RWPE1 (cell line): ENCODE measurements at places on chromosomes 7 and 10.
A peak's percentile ranks its signal among the peaks of the same experiment; 100 is the strongest.

- DNase-seq, result no peak
Measured at GRCh38 chr10:178723-179122, 43.5 kb downstream of the ZMYND11 start.

DNA sequence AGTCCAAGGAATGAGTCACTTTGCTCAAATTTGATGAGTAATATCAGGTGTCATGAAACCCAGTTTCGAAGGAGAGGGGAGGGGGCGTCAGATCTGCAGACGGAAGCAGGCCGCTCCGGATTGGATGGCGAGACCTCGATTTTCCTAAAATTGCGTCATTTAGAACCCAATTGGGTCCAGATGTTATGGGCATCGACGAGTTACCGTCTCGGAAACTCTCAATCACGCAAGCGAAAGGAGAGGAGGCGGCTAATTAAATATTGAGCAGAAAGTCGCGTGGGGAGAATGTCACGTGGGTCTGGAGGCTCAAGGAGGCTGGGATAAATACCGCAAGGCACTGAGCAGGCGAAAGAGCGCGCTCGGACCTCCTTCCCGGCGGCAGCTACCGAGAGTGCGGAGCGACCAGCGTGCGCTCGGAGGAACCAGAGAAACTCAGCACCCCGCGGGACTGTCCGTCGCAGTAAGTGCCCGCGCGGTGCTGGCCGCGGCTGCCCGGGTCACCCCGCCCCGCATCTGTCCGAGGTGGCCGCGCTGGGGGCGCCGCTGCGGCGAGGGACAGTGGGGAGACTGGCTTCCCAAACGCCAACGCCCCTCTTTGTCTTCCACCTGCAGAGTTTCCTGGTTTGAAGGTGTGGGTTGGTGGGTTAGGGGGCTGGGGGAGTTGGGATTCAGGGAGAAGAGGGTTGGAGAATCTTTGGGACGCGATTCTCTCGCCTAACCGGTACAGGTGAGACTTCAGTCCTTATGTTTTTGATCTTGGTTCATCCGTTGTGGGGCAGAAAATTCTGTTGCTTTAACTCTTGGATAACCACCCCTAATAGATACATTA lies at the start of gene TAC1:
Gene TAC1 (plus strand): TSS at position 351 of the 829 bp plus-strand sequence. CDS start 527 bp downstream, outside the sequence.
- no peak for DNase-seq

DNA sequence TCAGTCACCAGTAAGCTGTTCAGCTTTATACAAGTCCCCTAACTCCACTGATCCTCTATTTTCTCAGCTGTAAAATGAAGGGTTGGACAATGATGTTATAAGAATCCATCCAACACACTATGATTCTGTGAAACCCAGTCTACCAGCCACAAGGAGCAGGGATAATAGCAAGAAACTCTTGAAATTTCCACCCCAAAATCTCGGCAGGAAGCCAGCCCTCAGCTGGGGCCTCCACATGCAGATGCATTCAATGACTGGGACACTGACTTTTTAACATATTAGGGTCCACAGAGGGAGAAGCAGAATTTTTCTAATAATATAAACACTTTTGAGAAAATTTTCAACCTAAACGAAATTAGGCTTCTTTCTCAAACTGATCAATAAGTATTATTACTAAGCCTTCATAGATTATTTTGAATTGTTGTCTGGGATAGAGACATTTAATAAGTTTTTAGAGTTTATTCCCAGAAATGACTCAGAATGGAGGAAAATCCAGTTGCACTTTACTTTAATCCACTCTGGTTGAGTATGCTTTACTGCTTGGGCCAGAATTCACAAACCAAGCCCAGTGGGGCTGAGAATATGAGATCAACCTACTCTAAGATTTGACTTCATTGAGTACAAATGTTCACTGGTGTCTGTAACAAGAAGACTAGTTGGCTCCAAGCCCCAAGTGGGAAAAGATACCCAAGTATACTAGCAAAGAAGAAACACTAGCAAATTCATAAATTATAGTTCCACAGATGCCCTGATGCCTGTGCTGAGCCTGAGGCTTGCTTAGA lies 168.6 kb downstream of the C7orf25 start:
- DNase-seq, result no peak

DNA sequence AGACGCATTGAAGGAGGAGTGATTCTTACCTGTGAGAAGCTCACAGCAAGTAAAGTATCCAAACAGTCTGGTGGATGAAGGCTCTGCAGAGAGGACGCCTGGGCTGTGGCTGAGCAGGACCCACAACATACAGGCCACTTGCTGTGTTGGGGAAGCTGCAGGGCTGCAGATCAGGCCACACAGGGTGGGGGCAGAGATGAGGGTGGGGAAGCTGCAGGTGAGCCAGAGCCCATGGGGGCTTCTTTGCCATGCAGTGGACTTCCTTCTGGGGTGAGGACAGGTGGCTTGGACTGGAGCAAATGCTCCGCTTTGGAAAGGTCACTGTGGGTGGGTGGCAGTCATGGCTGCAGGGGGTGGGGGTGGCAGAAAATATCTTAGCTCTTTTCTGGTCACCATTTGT lies 214.8 kb downstream of the GLRX3 start:
- DNase-seq, result no peak

GRCh38 chr10:91103384-91104192 lies 116.9 kb upstream of the PCGF5 start:
- DNase-seq, result no peak

GRCh38 chr10:130193493-130194193 lies 57.5 kb downstream of the GLRX3 start:
- no peak for DNase-seq

- DNase-seq, result no peak
Measured at GRCh38 chr10:111531690-111532089, 454.9 kb downstream of the ADRA2A start.

GRCh38 chr10:21494191-21495001 lies 31.1 kb downstream of the SKIDA1 start:
- no peak for DNase-seq

GRCh38 chr10:112678987-112679386 lies 232.0 kb downstream of the VTI1A start:
- no peak for DNase-seq

DNA sequence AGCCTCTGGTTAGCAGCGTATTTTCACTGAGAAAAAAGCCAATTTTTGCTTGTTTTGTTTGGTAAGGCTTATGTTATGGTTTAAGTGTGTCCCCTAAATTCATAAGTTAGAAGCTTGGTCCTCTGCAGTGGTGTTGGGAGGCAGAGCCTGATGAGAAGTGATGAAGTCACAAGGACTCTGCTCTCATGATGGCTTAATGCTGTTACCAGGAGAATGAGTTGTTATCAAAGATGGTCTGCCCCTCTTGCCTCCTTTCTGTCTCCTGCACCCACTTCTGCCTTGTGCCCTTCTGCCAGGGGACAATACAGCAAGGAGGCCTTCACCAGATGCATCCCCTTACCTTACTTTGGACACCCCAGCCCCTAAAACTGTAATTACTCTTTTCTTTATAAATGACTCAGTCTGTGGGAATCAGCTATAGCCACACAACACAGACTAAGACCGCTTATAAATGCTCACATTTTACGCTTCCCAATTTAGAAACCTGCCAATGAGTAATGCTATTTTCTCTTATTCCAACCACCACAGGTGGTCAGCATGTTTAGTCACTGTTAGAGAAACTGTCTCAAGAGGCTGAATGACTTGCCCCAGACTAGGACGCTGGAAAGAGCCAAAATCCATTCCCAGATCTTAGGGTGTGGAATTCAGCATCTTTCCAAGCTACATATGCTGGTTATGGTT lies 6.1 kb upstream of the PKD1L1 start:
- no peak for DNase-seq

DNA sequence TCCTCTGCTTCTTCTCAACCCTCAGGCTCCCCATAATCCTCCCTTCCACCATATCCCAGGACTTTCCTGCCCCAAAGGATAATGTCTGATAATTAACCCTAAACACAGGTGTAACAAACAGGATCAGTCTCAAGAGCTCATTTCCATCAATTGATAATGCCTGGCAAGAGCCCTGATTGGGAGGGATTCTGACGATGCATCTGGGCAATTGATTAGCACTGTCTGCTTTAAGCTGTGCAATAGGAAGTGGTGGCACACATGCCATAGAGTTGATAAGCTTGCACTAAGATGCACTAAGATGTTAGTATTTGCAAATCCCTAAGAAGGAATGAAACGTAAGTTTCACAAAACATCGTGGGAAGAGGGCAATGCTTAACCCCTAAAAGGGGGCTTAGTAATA lies 27.4 kb upstream of the EGR2 start:
- no peak for DNase-seq

DNA sequence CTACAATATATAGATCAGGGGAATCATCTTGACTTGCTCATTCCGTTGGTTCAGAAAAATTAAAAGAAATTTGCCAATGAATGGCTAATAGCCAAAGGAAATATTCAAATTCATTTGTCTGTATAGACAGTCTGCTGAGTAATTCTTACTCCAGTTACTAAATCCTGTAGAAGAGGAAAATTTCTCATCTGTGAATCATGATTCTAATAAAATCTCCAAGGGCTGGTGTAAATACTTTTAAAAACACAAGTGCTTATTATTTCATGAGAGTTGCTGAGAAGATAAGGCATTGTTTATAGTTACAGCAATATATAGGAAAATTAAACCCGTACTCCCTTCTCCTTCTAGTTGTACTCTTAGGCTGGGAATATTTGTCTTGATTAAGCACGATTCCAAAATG lies 53.0 kb downstream of the WNT2 start:
- DNase-seq, result peak; percentile 52

- no peak for DNase-seq
Measured at GRCh38 chr7:22702516-22702915, 24.5 kb upstream of the IL6 start.

DNA sequence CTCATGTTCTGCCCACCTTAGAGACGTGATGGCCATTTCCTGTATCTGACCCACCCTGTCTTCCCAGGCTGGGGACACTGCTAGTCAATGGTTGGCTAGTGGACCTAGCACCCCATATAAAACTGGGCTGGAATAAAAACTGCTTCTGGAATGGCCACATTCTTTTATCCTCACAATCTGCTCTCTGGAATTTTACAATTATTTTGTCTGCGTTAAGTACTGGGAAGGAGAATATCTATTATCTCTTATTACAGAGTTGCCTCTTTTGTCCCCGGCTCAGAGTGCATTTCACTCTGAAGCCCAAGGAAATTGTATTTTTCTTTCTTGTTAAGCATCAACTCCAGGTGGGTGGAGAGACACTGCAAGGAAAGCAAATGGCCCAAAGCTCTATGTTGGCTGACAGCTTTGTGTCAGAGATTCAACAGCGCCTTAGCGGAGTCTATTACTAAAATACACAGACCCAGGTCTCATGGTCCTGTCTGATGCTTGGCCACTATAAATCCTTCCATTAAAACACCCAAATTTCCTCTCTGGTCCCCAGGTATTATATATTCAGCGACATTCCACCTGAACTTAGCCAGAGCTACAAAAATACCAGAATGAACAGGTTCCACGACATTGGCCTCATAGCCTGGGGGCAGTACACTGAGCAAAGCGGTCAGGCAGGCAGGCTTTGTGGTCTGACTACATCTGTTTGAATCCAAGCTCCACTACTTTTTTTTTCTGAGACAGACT lies 121.7 kb downstream of the PRPF18 start:
- DNase-seq, result peak; percentile 59

DNA sequence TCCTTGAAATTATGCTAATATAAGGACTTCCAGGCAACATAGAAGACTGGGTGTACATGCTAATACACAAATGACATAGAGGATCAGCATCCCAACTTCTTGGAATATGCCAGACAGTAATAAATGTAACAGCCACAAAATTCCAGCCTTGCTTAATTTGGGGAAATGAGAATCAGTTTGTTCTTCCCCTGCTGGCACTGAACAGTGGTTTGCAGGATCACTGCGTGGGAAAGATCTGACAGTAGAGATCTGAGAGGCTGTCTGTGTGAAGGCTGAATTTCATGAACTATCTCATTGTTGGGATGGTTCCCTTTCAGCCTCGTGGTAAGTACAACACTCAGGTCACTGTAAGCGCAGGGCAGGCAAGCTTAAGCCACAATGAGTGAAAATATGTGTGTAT lies 1078.0 kb downstream of the LRMDA start:
- DNase-seq, result no peak

GRCh38 chr7:111362506-111363054 lies 199.7 kb downstream of the IMMP2L start:
- DNase-seq, result peak; percentile 27

GRCh38 chr7:109029866-109030265 lies 460.2 kb downstream of the DNAJB9 start:
- DNase-seq, result no peak

DNA sequence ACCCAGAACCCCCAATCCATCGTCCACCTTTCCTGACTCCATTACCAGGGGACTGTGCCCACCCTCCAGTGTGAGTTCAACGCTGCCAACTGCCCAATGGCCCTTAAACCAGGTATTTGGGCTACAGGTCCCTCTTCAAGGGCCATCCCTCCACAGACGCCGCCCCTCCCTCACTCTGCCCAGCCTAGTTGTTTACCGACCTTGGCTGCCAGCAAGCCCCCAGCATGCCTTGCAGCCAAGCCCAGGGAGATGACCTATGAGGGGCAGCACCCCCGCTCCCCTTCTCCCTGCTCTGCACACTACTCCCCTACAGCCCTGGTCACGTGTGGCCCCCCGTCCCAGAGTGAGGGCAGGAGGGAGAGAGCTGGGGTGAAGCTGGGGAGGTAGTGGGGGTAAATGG lies 147.3 kb downstream of the GRID1 start:
- DNase-seq, result no peak

DNA sequence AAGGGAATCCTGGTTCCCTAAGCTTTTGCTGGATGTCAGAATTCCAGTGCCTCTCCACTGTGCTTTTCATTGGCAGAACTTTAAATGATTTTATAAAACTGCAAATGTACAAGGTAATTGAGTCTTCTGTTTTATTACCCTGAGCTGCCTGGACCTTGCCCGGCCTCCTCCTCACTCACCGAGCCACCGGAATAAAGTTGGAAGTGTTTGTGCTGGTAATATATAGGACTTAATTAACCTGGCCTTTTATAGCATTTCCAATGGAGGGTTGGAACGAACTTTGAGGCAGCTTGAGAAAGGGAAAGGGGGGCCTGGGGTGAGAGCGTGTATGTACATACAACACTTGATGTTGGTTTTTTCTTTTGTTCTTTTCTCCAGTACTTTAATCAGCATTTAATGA lies 43.4 kb downstream of the ZNF503 start:
- DNase-seq, result no peak

DNA sequence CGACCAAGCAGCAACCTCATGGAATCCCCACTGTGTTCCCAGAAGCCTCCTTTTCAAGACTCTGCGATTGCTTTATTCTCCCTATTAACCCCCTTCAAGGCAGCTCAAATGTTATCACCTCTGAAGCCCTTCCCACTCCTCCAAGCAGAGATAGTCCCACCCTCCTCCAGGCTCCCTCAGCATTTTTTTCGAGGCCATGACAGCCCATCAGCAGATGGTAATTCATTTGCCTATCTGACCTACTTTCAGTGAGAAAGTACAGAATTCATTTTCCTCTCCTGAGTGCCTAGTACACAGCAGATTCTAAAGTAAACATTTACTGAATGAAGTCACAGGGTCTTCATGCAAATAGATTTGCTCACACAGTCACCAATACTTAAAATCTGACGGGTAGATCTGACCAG lies 47.8 kb downstream of the HERPUD2 start:
- no peak for DNase-seq

- peak; percentile 4 for DNase-seq
Measured at GRCh38 chr7:95433952-95434556, 774 bp downstream of the PON2 start.

- no peak for DNase-seq
Measured at GRCh38 chr10:114308531-114309363, 69.7 kb downstream of the VWA2 start.
